GM23338 (cell line): ENCODE measurements at places on chromosomes 2 and 18.
A peak's percentile ranks its signal among the peaks of the same experiment; 100 is the strongest.

- DNase-seq, result no peak
These were observed 72.0 kb upstream of the ZCCHC2 start for GRCh38 chr18:62450546-62451410.

DNA sequence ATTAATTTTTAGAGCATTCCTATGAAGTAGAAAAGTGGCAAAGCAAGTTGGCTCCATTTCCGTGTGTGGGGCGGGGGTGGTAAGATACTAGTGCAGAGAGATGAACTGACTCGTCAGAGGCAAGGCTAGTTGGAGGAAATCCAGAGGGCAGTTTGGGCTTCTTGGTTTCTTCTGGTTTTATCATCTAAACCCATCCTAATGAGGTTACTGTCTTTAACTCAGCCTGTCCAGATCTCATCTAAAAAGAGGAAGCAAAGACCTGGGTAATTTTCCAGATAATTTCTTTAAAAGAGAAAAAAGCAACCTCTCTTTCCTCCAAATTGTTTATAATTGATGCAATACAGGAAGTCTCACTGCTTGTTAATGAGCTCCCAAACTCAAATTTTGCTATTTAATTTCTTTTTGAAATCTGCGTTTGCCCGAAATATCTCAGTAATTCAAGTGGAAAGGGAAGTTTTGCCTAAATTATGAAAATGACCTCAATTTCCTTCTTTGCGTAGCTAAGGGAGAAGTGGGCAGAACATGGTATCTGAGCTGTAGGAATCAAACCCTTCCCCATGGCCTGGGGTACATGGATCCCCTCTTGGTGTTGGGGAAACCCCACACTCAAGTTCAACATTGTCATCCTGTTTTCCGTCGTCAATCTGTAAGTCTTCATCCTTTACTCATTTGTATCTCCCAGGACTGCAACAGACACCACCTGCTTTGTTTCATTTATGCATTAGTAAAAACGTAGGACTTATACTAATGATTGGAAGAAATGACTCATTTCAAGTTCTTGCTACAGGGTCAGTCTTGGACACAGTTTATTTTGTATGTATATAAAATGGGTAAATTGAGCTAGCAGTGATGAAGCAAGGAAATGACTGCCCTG, 89.1 kb upstream of the KLF7 start:
- DNase-seq, result no peak

DNA sequence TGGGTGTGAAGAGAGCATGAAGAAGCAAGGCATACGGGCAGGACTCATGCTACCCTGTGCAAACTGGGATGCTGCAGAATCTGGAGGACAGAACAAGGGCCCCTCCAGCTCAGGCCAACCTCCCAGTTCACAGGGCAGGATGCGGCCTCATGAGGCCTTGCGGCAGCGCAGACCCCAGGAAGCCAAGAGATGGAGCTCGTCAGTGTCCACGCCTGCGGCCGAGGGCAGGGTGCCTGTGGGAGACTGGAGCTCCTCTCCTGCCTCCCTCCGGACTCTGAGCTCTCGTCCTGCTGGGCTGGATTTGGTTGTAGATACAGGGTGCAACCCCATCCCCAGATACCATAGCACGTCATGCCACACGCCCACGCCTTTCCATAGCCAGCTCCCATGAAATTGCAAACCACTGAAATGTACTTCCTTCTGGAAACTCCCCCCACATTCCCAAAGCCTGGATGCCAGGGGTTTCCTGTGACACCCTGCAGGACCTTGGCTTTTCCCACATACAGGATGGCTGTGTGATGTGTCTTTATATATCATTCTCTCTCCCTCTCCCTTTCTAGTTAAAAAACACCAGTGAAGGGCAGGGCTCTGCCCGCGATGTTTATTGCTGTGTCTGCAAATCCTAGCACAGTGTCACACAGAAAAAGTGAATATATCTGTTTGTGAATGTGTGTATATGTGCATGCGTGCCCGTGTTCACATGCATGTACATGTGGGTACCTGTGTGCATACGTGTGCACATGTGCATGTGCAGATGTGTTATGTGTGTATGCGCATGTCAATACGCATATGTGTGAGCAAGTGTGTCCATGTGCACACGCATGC, 12.3 kb upstream of the SNTG2 start:
- DNase-seq, result no peak

- DNase-seq, result no peak
These were observed 61.0 kb downstream of the LPIN1 start for GRCh38 chr2:11807156-11808015.

DNA sequence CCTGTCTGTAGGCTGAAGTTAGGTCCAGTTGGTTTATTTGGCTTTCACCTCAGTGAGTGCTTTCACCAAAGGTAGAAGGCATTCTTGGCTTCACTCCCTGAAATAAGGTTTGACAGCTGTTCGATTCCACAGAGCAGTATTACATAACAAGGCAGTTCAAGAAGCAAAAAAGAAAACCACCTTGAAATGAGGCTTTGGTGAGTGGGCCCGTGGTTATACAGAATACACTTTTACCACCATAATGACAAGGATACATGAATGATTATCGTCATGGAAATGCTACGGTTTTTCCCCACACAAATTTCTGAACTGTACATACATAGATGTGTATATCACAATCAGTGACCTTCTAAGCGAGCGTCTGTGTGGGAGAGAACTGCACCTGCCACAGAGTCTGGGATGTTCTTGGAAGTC, 80.0 kb upstream of the CHRNA1 start:
- no peak for DNase-seq

DNA sequence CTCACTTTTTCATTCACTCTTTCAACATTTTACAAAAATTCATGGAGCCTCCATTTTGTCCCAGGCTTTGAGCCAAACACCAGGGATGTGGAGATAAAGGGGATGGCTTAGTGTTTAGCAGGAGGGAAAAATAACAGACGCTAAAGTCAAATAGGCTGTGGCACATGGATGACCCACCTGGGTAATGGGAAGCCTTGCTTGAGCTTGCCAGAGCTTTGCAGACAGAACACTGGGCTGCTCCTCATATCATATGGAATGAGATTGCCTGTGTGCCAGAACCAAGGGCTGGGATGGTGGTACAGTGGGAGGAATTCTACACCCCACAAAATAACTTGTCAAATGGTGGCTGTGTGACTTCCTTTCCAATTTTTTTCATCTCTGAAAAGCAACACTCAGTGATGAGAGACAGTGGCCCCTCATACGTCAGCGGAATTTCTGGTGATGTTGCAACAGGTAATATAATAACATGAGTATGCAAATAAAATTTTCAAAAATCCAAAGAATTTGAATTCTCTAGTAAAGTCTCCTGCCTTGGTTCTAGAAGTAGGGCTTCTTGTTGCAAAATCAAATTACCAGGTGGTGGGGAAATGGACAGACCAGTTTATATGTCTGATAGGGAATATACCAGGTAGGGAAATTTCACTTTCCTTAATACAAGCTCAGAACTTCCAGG, 252.9 kb downstream of the CLIP4 start:
- DNase-seq, result no peak

DNA sequence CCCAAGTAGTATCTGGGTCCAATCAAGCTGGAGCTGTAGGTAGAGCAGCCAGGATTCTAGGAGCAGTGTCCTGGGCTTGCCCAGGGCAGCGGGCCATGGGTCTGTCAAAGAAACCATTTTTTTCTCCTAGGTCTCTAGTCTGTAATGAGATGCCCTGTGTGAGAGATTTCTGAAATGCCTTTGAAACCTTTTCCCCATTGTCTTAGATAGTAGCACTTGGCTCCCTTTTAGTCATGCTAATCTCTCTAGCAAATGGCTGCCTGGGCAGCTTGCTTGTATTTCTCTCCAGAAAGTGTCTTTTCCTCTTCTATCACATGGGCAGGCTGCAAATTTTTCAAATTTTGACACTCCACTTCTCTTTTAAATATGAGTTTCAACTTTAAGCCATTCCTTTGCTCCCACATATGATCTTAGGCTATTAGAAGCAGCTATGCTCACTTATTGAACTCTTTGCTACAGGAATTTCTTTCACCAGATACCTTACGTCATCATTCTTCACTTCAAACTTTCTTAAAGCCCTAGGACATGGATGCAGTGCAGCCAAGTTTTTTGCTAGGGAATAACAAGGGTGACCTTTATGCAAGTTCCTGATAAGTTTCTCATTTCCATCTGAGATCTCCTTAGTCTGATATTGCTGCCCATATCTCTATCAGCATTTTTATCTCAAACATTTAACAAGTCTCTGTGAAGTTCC, 890.2 kb upstream of the VRK2 start:
- peak; percentile 72 for DNase-seq

GRCh38 chr2:196233805-196234475, 62.6 kb upstream of the STK17B start:
- DNase-seq, result no peak

DNA sequence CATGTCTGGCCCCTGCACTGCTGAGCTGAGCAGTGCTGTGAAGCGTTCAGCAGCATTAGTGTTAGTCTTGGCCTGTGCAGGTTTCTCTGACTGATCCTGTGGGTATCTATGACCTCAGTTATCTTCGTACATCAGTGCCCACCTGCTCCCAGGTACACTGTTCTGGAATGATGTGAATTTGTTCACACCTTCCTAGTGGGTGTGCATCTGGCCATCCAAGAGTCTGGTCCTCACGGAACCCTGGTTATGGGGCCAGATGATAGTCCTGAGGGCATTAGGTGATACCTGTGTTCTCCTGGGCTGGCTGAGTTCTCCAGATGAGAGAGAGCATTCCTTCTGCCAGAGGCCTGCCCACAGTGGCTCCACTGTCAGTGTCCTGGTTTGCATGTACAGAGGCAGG, 57.2 kb downstream of the INPP4A start:
- DNase-seq, result no peak

DNA sequence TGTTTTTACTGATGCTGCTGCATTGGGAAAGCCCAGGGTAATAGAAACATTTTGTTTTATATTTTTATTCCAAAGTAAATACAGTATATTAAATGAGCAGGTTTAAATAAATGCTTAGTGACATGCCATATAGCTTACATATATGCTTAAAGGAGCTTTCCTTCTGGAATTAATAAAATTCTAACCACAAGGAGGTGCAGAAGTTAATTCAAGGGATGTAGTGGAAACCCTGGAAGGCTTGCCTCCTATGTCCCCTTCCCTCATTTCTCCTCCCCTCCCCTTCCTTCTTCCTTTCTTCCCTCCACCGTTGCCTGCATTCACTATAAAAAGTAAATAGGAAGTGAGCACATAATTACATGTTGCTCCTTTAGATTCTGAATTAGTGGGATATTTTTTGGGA, 96.3 kb downstream of the UBE2E3 start:
- peak; percentile 29 for DNase-seq

DNA sequence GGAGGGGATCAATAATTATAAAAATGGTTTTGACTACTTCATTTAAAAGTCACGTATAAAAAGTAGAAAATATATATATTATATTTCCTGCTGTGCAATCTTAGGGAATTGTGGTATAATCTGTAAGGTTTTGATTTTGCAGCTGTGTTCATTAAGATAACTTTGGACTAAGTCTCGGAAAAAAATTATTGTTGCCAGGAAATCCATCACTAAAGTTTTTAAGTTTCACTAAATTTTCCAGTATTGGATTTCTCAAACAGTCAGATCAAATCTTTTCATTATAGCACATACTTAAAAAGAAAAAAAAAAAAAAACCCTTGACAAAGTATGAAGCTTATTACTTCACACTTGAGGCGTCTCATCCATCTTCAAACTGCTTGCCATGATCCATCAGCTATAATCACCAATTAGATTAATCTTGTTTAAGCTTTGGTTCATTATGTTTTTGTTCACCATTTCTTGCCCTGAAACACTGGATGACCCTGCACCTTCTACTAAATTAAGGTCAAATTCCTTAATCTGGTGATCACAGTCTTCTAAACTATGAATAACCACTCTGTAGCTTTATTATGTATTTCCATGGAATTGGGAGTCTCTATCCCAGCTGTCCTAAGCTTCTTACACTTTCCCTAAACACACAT, 326.6 kb upstream of the COL3A1 start:
- no peak for DNase-seq

- DNase-seq, result peak; percentile 44
These were observed 101.6 kb upstream of the FAM136A start for GRCh38 chr2:70403267-70404053.

GRCh38 chr2:60285626-60286316, 267.7 kb downstream of the BCL11A start:
- no peak for DNase-seq

- peak; percentile 78 for DNase-seq
These were observed 70.1 kb downstream of the QPCT start for GRCh38 chr2:37414470-37414949.

- DNase-seq, result no peak
These were observed 33.2 kb downstream of the ANKRD29 start for GRCh38 chr18:23629444-23629946.

- DNase-seq, result no peak
These were observed 303.6 kb downstream of the SLC8A1 start for GRCh38 chr2:40148334-40148733.

- DNase-seq, result no peak
These were observed 53.6 kb upstream of the SLC14A1 start for GRCh38 chr18:45670281-45670962.

GRCh38 chr2:155062250-155062921, 363.9 kb downstream of the KCNJ3 start:
- DNase-seq, result no peak

DNA sequence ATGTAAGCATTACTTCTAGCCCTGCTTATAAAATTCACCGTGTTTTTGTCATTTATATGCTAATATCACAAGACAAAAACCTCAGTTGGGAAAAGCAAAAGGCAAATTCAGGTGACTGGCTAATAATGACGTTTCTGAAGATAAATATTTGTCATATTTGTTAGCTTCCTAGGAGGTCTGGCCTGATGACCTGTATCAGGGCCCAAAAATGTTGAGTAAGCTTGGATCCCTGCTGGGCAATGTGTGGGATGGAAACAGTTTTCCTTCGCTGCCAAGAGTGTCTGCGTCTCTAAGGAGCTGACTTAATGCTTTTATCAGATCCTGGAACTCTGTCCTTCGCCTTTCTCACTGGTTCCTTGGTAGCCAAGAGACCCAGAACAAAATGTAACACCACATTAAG, 230.1 kb upstream of the PXDN start:
- DNase-seq, result no peak

GRCh38 chr2:19235308-19235707, 123.1 kb downstream of the OSR1 start:
- no peak for DNase-seq

DNA sequence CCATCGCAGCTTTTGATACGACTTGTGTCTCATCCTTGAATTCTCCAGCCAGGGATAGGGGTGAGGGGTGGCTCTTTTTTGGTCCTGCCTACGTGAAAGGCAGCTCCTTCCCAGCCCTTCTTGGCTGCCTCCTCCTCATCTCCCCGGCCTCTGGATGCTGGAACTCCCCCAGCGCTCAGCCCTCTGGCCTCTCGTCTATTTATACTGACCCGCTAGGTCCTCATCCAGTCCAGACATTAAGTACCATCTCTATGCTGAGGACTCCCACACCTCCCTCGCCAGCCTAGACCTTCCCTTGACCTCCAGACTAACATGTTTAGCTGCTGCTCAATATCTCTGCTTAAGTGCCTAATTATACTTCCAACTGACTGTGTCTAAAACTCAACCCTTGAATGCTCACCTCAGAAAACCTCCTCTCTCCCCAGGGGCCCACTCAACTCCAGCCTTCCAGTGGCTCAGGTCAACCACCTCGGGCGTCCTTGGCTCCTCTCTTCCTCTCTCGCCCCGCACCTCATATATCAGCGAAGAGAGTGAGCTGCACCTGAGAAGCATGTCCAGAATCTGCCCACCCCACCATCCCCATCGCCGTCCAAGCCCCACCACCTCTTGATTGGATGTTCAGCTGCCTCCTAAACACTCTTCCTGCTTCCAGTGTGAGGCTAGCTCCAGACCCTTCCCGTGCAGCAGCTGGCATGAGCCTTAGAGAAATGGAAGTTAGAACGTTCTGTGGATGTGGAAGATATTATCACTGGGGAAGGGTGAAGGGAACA, 34.8 kb downstream of the TOGARAM2 start:
- no peak for DNase-seq

GRCh38 chr2:212863185-212863588, 288.2 kb downstream of the IKZF2 start:
- DNase-seq, result peak; percentile 81
